ENCODE measurements at places on chromosomes 5 and 9.

- peak; percentile 39 for DNase-seq
- H3K27me3 ChIP-seq: no peaks in the 10 kb centered on the region
- H3K4me1 ChIP-seq: peaks cover 5% of the 10 kb centered on the region
- H3K36me3 ChIP-seq: no peaks in the 10 kb centered on the region
- H3K27ac ChIP-seq: no peak overlapping the region
Measured at GRCh38 chr5:88944751-88945531, 62.0 kb upstream of the MEF2C start.

GRCh38 chr9:68551191-68551590 is 10.5 kb upstream of the TMEM252 start:
- H3K4me1 ChIP-seq: no peaks in the 10 kb centered on the region
- DNase-seq: no peak
- no peak overlapping the region for H3K4me3 ChIP-seq
- H3K27ac ChIP-seq: no peak overlapping the region
- H3K27me3 ChIP-seq: peaks cover 1% of the 10 kb centered on the region
- H3K36me3 ChIP-seq: no peaks in the 10 kb centered on the region

- no peak overlapping the region for H3K4me3 ChIP-seq
- H3K36me3 ChIP-seq: no peaks in the 10 kb centered on the region
- no peaks in the 10 kb centered on the region for H3K27me3 ChIP-seq
- H3K27ac ChIP-seq: no peak overlapping the region
- DNase-seq: peak; percentile 30
Measured at GRCh38 chr5:73733219-73733618, 107.2 kb downstream of the ARHGEF28 start.

GRCh38 chr5:138353560-138354080 is 1.1 kb downstream of the KDM3B start:
- H3K36me3 ChIP-seq: no peaks in the 10 kb centered on the region
- H3K27me3 ChIP-seq: no peaks in the 10 kb centered on the region
- H3K4me3 ChIP-seq: peak overlapping the region; percentile 85
- peak overlapping the region; percentile 83 for H3K27ac ChIP-seq

DNA sequence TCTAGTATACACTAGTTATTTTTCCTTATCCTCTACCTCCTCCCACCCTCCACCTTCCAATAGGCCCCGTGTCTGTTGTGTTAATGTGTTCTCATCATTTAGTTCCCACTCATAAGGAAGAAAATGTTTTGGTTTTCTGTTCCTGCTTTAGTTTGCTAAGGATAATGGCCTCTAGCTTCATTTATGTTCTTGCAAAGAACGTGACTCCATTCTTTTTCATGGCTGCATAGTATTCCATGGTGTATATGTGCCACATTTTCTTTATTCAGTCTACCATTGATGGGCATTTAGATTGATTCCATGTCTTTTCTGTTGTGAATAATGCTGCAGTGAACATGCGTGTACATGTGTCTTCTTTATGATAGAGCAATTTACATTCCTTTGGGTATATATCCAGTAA is 146.5 kb upstream of the GAS1 start:
- DNase-seq: no peak
- no peaks in the 10 kb centered on the region for H3K36me3 ChIP-seq
- H3K4me3 ChIP-seq: no peak overlapping the region
- H3K4me1 ChIP-seq: no peaks in the 10 kb centered on the region

GRCh38 chr9:100204796-100205195 is 105.8 kb downstream of the INVS start:
- no peaks in the 10 kb centered on the region for H3K36me3 ChIP-seq
- no peak overlapping the region for H3K4me3 ChIP-seq
- peaks cover 7% of the 10 kb centered on the region for H3K4me1 ChIP-seq

DNA sequence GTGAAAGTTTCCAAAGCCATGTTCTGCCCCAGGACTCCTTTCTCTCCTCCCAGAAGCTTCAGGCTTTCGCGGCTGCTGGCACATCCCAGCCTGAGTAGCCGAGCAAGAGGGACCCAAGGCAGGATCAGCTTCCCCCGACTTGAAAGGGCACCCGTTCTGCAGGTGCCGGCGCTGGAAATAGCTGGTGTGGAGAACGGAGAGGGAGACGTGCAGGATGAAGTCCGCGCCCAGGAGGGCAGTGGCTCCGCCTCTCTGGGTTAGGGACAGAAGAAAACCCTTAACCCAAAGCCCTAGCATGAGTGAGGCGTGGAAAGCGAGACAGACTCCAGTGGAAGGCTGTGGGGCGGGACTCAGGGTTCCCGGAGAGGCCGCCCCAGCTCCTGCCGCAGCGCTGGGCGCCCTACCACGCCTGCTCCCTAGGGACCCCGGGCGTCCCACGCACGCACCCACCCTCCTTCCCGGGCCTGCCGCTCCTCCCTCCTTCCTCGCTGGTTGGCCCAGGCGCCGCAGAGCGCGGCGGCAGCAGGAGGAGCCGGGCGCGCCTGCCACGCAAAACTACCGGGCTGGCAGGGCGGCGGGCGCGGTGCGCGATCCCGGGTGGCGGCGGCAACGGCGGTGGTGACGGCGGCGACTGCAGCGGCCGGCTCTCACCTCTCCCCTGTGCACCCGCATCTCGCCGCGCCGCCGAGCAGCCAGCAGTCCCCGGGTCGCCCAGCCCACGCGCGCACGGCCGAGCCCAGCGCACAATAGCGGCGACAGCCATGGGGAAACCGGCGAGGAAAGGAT is at the start of gene SLC1A1:
Gene SLC1A1 (plus strand): TSS at position 550 of the 786 bp plus-strand sequence. CDS start 212 bp downstream, at position 762.
- H3K4me3 ChIP-seq: peak within 1 kb of the TSS; percentile 71
- peaks cover 6% of the 10 kb centered on the region for H3K27me3 ChIP-seq
- H3K4me1 ChIP-seq: peaks cover 7% of the 10 kb centered on the region

GRCh38 chr5:149001162-149001561 is 61.7 kb downstream of the SH3TC2 start:
- DNase-seq: no peak
- H3K4me3 ChIP-seq: no peak overlapping the region
- peaks cover 22% of the 10 kb centered on the region for H3K4me1 ChIP-seq
- H3K27me3 ChIP-seq: peaks cover 32% of the 10 kb centered on the region

DNA sequence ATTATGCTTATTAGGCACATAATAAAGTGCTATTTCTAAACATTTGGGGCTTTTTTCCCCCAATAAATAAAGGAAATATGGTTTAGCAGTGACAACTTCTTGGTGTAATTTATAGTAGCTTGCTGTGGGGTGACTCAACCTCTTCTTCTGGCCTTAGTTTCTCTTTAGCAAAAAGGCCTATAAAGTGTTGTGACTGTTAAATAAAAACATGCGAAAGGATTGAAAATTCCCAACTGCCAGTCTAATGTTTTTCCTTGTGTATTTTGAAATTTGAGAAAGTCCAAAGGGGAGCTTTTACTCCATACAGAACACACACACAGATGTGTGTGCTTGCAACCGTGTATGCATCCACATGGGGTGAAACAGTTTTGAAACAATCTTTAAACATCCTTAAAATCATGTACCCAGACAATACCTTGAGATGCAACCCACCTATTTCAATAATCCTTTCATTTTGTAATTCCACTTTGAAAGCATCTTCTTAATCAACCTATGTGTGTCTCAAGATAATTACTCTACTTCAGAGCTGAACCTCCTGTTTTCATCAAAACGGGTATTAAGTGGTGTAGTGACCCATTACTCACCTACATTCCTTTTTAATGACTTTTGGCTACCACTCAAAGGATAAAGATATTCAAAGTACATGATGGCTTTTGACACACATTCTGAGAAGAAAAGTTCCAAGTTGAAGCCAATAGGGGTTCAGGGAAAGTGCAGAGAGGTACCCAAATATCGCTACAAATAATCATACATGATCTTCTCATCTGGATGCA is 123.8 kb downstream of the DROSHA start:
- peak; percentile 38 for DNase-seq
- peaks cover 5% of the 10 kb centered on the region for H3K36me3 ChIP-seq
- no peaks in the 10 kb centered on the region for H3K27me3 ChIP-seq

GRCh38 chr9:64773491-64773931 is 511.5 kb downstream of the FOXD4L5 start:
- no peak overlapping the region for H3K27ac ChIP-seq
- no peaks in the 10 kb centered on the region for H3K4me1 ChIP-seq
- H3K36me3 ChIP-seq: no peaks in the 10 kb centered on the region
- H3K27me3 ChIP-seq: no peaks in the 10 kb centered on the region
- H3K4me3 ChIP-seq: no peak overlapping the region

- H3K27ac ChIP-seq: no peak overlapping the region
- DNase-seq: peak; percentile 3
- no peaks in the 10 kb centered on the region for H3K36me3 ChIP-seq
- no peak overlapping the region for H3K4me3 ChIP-seq
- H3K27me3 ChIP-seq: no peaks in the 10 kb centered on the region
Measured at GRCh38 chr9:8821910-8822666, 1022.5 kb upstream of the DMAC1 start.

Data from astrocyte (in vitro differentiated cells and primary cell).